ENCODE measurements at places on chromosomes 7 and 10. TPM values are rescaled to one million over a fixed set of nuclear protein-coding genes. Genes with fewer than 3 reads are reported as not detected.
A peak's percentile ranks its signal among the peaks of the same experiment; 100 is the strongest.

- no peak for DNase-seq
Measured at GRCh38 chr7:16395121-16395520, 26.2 kb downstream of the CRPPA start.

DNA sequence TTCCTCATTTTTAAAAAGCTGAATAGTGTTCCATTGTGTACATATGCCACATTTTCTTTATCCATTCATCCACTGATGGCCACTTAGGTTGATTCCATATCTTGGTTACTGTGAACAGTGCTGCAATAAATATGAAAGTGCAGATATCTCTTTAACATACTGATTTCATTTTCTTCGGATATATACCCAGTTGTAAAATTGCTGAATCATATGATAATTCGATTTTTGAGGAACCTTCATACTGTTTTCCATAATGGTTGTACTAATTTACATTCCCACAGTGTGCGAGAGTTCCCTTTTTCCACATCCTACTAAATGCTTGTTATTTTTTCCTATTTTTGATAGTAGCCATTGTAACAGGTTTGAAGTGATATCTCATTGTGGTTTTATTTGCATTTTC, 263.2 kb downstream of the STK31 start:
- no peak for DNase-seq

- no peak for DNase-seq
Measured at GRCh38 chr7:133649593-133649992, 396.7 kb downstream of the EXOC4 start.

- DNase-seq, result no peak
Measured at GRCh38 chr10:83248106-83248631, 891.1 kb upstream of the GHITM start.

- DNase-seq, result peak; percentile 39
Measured at GRCh38 chr10:34252111-34252510, 563.0 kb downstream of the PARD3 start.

- DNase-seq, result peak; percentile 25
Measured at GRCh38 chr10:131930586-131931330, 29.9 kb downstream of the PPP2R2D start.

DNA sequence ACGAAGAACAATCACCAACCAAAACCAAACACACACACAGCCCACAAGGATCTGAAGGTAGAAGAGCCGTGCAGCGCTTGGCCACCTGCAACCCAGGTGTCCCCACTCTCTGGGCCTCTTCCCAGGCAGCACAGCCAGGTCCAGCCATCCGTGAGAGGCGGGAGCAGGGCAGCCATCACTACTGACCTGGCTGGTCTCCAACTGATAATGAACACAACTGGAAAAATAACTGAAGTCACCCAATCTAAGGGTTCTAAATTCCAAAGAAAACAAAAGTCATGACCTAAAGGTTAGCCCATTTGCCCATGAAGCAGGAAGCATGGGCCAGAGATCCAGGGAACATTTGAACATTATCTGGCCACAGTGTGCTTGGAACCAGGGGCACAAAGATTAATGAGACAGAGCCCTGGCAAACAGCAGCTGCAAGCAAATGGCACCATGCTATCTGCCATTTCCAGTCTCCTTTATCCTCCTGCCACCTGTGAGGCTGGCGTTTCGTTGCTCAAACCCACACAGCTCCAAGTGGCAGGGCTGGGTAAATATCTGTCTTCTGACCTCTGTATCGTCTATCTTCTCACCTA, 207.9 kb downstream of the TNS3 start:
- no peak for DNase-seq

DNA sequence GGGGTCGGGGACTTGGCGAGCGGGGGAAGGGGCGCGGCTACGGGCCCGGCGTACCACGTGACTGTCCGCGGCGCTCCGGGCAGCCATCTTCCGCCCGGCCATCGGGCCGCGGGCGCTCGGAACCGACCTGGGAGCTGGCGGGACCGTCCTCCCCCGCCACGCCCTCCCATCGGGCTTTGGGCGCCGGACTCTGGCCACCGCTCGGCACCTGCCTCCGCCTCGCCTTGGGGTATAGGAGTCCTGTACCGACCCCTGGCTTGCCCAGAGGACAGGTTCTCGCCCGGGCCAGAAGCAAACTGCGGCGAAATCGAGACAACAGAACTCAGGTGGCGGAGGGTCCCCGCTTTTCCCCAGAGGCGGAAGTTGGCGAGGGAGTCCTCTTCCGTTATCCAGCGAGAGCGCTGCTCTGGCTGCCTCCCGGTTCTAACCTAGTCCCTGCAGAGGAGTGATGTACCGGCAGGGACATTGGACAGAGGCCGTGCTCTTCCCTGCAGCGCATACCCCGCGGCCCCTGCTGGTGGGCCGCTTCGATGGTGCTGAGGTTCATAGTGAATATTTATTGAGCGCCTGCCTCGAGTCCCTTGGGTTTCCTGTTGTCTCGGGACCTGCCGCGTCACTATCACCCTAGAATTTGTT, 1.2 kb upstream of the SGMS1 start:
- peak; percentile 67 for DNase-seq

- no peak for DNase-seq
Measured at GRCh38 chr10:27359792-27360355, 119.3 kb upstream of the ACBD5 start.

DNA sequence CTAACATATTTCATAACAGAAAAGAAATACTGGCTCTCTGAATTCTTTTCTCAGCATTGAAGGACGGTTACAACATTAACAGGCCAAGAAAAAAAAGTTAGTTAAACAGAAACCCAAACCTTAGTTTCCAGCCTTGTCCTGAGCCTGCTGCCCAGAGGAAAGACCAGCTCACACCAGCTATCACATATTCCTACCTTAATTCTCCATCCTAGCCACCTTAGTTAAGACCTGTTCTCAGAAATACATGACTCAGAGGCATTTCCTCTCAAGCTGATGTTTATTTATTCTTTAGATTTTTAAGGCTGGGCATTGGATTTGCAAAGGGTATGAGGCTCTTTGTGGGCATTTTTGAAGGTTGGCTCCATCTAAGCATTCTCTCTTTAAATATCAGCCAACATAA, 34.3 kb upstream of the ADAM12 start:
- no peak for DNase-seq

GRCh38 chr7:143345428-143345900, 17.0 kb downstream of the FAM131B start:
- peak; percentile 49 for DNase-seq

- DNase-seq, result no peak
Measured at GRCh38 chr7:25918731-25919130, 233.3 kb upstream of the NFE2L3 start.

GRCh38 chr7:106617860-106618259, 43.1 kb downstream of the CCDC71L start:
- no peak for DNase-seq

GRCh38 chr7:116546054-116546453, 21.2 kb downstream of the CAV1 start:
- DNase-seq, result no peak

DNA sequence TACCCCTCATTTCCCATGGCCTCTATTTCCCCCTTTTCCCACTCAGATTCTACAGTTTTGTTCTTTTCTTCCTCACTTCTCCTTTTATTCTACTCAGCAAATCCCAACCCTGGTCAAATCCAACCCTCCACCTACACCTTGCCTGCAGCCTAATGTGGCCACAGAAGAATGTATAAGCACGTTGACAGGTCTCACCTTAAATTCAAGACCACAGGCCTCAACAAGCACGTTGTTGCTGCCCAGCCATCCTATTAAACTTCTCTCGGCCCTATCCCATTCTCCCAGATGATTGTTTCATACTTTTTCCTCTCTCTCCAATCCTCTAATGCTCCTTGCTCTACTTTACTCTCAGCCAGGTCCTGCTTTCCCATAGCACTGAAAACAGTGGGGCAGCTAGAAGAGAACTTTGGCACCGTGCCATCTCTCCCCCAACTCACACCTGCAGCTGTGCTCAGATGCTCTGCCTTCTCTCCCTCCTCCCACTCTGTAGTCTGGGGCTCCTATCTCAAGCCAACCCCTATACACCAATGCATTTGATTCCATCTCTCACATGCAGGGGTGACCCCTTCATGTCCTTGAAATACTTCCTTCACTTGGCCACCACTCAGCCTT, 6.8 kb upstream of the EIF3A start:
- no peak for DNase-seq

GRCh38 chr7:155584763-155585531, 38.6 kb upstream of the CNPY1 start:
- no peak for DNase-seq

GRCh38 chr7:1569016-1569415, 816 bp downstream of the PSMG3 start:
- DNase-seq, result no peak

DNA sequence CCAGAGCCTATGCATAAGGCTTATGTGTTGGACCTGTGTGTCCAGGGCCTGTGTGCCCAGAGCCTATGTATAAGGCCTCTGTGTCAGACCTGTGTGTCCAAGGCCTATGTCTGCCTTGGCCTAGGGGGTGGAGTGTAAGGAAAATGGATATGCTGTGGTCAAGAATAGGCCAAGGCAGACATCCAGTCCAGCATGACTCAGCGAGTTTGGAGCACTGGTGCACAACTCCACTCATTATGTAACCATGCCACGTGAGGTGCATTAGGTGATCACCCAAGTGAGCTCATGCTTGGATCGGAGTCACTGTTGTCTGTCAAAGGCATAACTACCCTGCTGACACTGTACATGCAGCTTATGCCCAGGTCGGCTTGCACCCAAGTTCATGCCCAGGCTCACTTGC, 238.9 kb downstream of the CACNA2D1 start:
- DNase-seq, result no peak

GRCh38 chr10:48452879-48453412, 146.5 kb downstream of the MAPK8 start:
- DNase-seq, result no peak

- no peak for DNase-seq
Measured at GRCh38 chr7:96059075-96059474, 262.8 kb downstream of the SLC25A13 start.

- no peak for DNase-seq
Measured at GRCh38 chr10:116099023-116099420, 174.0 kb downstream of the GFRA1 start.

DNA sequence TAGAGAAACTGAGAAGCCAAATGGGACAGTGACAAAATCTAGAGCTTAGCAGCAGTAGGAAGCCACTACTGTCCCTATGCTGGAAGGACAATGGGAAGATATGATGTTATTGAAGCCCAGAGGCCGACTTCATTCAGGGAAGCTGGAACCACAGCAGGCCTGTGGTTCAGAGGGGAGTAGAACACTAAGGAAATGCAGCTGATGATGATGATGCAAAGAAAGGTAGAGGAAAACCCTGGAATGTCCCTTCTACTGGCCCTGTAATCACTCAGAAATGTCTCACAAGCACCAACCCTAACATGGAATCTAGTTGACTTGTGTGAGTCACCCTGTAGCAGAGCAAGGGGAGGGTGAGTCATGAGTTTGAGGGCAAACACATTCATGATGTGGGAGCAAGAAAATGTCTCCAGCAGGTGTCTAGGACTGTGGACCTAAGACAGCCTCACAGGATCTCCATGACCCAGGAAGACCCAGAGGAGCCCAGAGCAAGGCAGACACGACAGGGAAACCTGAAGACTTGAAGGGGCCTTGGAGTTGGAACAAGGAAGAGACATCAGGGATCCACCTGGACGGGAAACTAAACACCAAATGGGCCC, 37.0 kb upstream of the LRRC17 start:
- DNase-seq, result no peak

GRCh38 chr7:6590645-6591110, 857 bp downstream of the INTS15 start:
- DNase-seq, result no peak

GRCh38 chr7:32648408-32649156, 153.3 kb downstream of the AVL9 start:
- no peak for DNase-seq

DNA sequence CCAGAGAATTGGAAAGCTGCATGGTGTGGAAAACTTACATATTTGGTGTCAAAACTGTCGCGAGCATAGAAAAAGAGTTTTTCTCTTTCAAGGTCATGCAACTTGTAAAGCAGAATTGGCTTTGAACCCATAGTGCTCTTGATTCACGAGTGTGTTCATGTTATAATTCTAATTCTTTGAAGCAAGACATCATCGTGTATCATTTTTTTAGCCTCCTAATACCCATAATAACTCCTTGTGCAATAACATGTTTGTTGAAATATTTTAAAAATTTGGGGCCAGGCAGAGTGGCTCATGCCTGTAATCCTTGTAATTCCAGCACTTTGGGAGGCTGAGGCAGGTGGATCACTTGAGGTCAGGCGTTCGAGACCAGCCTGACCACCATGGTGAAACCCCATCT, 4.2 kb downstream of the CCL24 start:
- no peak for DNase-seq

DNA sequence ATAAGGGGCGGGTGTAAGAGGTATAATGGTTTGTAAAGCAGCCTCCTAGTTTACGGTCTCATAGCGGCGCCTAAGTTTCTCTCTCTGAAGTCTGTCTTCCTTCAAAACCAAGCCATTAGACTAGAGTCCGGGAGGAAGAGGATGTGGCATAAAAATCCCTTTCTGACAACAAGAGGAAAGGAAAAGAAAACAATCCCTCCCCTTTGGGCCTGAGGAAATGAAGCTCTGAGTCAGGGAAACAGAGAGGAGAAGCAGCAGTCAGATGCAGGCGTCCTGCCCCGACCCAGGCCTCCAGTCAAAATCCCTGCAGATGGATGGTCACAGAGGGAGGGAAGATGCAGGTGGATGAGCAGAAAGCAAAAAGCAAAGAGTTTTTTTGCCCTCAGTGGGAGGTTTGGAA, 23.7 kb downstream of the PARP12 start:
- no peak for DNase-seq

- no peak for DNase-seq
Measured at GRCh38 chr10:61746377-61746776, 83.6 kb downstream of the CABCOCO1 start.

DNA sequence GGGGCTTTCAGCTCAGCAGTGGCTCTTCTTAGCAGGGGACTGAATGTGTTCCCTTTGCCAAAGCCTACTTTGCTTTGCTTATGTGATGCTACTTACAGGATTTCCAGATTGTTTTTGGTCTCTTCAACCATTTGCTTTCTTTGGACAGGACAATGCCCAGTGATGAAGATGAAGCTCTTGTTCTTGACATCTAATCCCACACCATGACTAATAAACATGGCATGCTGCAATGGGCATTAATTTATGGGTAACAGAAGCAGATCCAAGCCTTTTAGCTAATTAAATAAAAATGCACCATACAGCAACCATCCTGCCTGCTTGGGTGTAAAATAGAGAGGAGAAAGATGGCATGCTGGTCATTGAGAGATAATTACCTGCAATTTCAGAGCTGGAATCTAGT, 175.5 kb upstream of the ITGB1 start:
- DNase-seq, result no peak

FAM53B gene
- total RNA-seq, result 77.6 TPM

HOXA11 gene
- total RNA-seq, result 1.2 TPM

ARHGEF35 gene
- total RNA-seq, result 3.8 TPM

COL28A1 gene
- total RNA-seq, result 0.87 TPM

PDK4 gene
- 481 TPM for total RNA-seq

CPA4 gene
- total RNA-seq, result not detected

MMS19 gene
- 54.2 TPM for total RNA-seq

C7orf33 gene
- not detected for total RNA-seq

OTUD1 gene
- 13.3 TPM for total RNA-seq

SPDYE8 gene
- not detected for total RNA-seq

EFCAB10 gene
- total RNA-seq, result 0.69 TPM

LEP gene
- total RNA-seq, result not detected

SFMBT2 gene
- total RNA-seq, result 25.1 TPM

OAT gene
- 125 TPM for total RNA-seq

ZNF22 gene
- 25.5 TPM for total RNA-seq

PNLIPRP1 gene
- total RNA-seq, result 0.34 TPM
